ENCODE measurements at places on chromosomes 3 and 15.

- no peak for DNase-seq
Observed at GRCh38 chr15:83283138-83283812, 1.2 kb downstream of the BNC1 start.

DNA sequence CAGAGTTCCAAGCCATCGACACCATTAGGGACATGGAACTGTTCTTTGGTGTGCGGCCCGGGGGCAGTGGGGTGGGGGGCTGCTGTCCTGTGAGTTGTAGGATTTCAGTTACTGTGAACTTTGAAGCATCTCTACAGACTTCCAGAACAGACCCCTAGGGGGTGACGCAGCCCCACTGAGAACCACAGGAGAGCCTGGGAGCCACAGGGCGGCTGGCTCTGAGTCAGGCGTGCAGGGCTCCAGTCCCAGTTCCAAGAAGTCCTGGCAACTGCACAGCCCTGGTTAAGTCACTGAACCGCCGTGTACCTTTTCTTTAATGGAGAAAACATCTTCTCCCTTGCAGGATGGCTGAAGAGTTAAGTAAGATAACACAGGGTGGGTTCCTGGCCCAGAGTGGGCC is 23.5 kb upstream of the LRTM1 start:
- no peak for DNase-seq

DNA sequence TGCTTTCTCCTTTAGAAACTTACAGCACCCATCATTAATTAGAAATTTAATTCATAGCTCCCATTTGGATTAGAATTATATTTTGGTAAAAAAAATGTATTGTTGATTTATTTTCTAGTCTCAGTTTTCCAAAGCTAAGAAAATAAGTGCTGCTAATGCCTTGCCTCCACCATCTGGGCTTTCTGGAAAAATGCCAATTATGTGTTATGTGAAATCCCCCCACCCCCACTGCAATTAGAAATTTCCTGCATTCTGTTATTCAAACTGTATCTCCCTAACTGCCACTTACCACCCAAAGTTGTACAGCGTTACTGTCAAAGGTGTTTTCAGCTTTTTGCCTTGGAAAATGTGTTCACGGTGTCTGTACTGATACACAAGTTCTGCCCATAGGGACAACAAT is 617.2 kb upstream of the UBE2E2 start:
- no peak for DNase-seq

DNA sequence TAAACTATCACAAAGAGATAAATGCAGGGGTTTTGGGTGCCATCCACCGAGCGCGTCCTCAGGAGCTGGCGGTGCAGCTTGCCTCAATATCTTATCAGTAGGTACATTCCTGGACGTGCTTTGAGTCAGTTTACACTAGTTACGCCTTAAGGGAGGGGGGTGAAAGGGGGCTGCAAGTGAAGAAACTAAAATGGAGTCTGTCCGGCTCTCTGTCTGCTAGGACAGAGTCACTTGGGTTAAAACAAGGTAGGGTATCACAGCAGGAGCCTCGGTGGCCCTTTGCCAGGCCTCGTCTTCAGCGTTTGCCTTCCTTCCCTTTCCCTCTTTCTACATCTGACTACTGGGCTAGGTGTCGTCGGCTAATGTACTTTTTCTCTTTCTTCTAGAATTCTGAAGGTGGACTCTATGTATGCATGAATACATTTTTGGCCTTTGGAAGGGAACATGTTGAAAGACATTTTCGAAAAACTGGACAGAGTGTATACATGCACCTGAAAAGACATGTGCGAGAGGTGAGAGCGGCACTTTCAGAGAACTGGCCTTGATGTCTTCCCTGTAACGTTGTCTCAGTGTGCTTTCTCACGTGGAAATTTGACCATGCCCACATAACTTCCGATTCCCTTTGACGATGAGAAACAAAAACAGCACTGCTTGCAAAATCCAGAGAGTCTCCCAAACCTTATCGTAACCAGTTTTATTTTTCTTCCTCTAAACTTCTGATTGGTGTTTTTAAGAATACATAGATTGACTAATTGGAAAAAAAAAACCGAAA is 28.8 kb downstream of the USP13 start:
- DNase-seq: no peak

DNA sequence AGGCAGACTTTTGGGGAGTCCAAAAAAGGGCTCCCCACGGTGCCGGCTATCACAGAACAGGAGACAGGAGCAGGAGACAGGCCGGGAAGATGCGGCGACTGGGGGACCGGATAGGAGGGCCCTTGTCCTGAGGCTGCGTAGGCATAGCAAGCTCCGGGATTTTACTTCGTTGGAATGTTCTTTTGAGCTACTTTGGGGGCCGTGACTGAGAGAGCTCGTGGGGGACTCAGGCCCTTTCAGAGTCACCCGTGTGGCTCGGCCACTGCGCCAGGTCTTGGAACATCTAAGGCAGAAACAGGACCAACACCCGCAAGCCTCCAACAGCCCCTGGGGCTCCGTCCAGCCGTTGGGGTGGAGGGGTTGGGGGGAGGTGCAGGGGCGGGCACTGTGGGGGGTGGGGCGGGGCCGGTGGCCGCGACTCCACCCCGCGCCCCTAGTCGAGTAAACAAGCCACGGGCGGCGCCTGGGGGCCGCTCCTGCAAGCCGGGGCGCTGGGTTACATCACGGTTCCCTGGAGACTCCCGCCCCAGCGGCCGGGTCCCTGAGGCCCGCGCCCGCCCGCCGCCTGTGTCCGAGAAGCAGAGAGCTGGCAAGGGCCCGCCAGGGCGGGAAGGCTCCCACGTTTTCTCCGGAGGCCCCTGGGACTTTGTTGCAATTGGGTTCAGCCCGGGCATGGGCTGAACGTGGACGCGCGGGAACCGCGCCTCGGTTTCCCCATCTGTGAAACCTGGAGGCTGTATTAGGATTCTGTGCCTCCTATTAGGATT is 23.3 kb upstream of the C15orf39 start:
- DNase-seq: no peak

DNA sequence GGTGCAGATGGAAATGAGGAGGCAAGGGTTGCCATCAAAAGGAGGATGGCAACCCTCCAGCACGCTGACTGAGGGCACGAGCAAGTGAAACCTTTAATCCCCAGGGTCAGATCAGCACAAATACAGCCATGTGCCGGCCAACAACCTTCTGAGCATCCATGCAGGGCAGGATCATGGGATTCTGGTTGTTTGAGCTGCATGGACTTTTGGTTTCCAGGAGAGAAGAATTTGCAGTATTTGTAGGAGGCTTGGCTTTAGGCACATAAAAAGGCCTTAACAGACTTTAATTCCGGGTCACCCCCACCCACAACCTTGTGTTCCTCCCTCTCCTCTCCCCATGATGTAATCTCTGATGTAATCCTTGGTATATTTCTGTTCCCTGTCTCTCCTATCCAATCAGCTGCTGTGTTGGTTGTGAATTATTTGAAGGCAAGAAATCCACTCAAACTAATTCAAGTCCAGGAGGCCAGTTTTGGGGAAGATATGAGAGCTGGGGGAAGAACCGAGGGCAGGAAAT is 254.3 kb downstream of the SHQ1 start:
- DNase-seq: no peak

DNA sequence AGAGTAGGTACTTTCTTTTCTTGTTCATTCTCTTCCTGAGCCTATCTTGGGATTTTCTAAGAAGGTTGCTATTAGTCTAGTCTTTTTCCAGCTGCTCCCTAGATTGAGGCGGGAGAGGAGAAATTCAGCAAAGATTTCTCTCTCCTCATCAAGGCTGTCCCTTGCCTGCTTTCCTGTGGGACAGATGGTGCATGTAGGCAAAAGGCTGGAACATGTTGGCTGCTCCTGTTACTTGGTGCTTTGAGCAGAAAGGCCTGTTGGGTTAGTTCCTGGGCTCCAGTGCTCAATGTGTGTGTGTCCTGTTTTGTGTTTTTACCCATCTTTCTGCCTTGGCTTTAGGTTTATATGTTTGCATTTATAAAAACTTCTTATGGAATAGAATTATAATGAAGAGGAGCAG is 9.1 kb upstream of the SNRPN start:
- no peak for DNase-seq

DNA sequence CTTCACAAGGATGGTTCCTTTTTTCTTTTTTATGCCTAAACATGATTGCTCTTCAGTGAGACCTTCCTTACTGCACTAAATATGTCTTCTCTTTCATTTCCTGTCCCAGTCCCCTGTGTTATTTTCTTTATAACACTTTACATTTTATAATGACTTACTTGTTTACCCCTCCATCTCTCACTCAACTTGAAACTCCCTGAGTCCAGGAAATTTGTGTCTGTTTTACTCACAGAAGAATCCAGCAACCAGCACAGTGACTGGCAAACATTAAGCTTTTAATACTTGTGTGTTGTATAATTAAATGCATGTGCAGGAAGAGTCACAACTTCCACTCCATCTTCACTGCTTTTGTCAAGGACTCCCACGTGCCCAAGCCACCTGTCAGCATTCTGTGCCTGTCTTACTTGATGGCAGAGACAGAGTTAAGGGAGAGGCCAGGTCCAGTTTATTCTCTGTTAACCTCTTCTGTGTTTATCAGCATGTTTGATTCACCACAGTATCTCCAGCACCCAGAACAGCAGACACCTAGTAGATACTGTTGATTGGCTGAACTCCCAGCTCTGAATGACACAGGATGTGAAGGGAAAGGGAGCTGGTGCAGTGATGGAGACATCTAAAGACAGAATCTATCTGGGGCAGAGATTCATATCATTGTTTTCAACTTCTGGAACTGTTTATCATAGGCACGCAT is 42.8 kb downstream of the SSR3 start:
- DNase-seq: no peak

GRCh38 chr3:55951388-55951787 is 464.3 kb upstream of the WNT5A start:
- DNase-seq: no peak

DNA sequence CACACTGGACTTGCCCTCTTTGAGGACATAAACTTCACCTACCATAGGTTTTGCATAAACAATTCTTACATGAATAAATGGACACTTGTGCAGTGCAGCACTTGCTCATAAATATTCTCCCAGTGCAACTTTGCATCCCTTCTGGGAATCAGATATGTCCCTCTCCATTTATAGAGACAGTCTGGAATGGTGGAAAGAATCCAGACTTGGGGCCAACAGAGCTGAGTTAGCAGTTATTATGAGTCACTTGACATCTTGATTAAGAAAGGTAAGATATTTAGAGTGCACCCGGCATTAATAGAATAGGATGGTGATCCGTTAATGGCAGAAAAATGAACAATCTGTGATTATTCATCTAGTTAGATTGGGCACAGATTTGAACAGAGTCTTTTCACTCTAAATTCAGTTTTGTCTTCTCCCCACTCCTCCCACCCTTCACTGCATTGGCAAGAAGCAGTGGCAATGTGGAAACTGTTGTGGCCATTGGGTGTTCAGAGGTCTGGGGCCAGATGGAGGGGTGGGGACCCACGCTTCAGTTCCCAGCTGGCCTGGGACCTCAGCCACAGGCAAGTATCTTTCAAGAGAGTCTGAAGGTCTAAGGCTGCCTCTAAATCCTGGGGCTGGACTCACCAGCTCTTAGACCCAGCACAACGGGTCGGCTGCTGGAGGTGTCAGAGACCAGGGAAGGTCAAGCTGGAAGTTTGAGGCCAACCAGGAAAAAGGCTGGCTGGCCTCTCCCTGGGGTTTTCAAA is 58.9 kb upstream of the KY start:
- no peak for DNase-seq

DNA sequence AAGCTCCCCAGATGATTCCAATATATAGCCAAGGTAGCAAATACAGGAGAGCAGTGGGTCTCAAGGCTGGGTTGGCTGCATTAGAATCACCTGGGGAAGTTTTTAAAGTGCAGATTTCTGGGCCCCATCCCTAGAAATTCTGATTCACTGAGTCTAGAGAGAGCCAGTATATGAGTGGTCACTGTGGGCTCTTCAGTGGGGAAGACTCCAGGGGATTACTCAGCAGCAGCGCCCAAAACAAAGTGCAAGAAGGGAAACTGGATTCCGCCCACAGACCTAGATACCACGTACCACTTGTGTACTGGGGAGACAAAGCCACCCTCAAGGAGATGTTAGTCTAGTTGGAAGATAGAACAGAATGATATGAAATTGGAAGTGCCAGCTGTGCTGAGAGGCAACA is 40.0 kb downstream of the NME9 start:
- no peak for DNase-seq

GRCh38 chr3:97691354-97691753 is 73.2 kb upstream of the ARL6 start:
- no peak for DNase-seq

GRCh38 chr15:68798346-68799094 is 22.2 kb downstream of the ANP32A start:
- no peak for DNase-seq

- DNase-seq: no peak
Observed at GRCh38 chr3:123920383-123920782, 36.3 kb upstream of the MYLK start.

GRCh38 chr3:186493525-186494255 is 50.5 kb downstream of the CRYGS start:
- DNase-seq: no peak

- DNase-seq: no peak
Observed at GRCh38 chr3:28860307-28860706, 420.6 kb upstream of the RBMS3 start.

GRCh38 chr3:188697127-188697526 is 474.6 kb upstream of the TPRG1 start:
- no peak for DNase-seq
